HTR-8/SVneo (cell line): ENCODE measurements at places on chromosomes 12 and 14.

DNA sequence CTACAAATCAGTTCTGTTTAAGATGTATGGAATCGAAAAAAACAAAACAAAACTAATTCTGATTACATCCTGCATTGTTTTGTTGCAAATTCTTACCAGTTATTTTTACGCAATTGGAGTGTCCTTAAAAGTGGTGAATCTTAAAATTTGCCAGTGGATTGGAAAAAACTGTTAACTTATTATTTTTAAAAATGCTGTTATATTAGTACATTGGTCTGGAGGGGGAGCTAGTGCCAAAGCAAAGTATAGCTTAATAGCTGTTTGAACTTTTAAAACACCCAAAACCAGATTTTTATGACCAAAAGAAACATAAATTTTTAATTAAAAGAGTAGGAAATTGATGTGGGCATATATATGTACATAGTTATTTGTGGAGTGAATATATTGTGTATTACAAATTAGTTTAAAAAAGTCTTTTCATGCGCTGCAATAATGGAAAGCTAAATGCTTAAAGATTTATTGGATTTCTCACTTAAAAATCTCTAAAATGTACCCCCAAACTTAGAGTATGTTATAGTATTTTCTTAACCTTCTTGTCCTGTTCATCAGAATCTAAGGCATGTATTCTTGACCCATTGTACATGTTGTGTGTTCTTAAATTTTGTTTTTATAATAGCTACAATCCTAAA is 2.5 kb downstream of the FUT8 start:
- peak; percentile 62 for DNase-seq

- DNase-seq, result no peak
These were observed 10.9 kb upstream of the ZNF705A start for GRCh38 chr12:8145754-8146441.

- DNase-seq, result no peak
These were observed 49.2 kb downstream of the ARF6 start for GRCh38 chr14:49942090-49942489.

DNA sequence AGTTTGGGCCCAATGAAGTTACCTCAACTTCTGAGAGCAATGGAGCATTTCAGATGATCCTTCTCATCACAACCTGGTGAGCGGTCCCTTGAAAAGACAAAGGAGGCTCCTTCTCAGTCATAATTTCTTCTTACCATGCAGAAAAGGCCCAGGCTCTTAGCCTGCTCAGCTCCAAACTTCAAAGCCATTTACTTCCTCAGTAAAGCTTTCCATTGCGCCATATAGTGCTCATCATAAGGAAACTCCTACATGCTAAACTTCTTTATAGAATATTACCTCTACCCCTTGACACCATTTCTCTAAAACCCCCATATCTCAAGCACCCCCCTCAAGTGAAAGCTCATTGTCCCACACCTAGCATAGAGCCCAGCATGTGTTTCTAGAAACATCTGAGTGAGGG is 127.1 kb downstream of the GTF2A1 start:
- no peak for DNase-seq

DNA sequence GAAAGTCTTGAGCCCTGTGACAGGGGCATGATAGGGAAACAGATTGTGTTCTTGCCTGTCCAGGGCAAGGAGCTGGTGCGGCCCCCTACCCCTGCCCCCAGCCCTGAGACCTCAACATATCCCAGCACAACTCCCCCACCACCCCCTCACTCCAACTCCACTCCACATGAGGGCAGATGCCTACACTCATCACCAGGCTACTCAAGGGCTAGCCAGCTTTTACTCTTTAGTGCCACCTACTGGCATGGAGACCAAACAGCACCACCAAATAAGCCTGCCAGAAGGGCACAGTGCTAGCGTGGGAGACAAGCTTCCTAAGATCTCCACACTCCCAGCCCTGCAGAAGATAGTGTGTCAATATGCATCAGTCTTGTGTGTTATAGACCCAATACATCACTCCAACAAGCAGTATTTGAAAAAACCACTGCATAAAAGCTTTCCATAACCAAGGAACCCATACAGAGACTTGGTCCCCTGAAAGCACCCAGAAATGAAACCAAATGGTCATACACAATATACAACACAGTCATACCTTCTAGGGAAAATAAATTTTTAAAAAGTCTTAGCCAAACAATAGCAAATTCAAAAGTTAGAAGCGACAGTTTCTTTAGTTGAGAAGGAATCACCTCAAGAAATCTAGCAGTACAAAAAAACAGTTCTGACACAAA is 154.4 kb downstream of the KCNK10 start:
- no peak for DNase-seq

DNA sequence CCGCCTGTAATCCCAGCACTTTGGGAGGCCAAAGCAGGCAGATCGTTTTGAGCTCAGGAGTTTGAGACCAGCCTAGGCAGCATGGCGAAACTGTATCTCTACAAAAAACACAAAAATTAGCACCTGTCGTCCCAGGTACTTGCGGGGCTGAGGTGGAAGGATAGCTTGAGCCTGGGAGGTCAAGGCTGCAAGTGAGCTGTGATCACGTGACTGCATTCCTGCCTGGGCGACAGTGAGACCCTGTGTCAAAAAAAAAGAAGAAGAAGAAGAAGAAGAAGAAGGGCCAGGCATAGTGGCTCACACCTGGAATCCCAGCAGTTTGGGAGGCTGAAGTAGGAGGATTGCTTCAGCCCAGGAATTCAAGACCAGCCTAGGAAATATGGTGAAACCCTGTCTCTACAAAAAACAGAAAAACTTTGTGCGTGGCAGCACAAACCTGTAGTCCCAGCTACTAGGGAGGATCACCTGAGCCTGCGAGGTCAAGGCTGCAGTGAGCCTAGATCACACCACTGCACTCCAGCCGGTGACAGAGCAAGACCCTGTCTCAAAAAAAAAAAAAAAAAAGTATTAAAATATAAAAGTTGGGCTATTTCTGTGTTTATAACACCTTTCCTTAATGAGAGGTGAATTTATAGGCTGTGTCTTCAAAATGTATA is 15.5 kb downstream of the RXYLT1 start:
- no peak for DNase-seq

DNA sequence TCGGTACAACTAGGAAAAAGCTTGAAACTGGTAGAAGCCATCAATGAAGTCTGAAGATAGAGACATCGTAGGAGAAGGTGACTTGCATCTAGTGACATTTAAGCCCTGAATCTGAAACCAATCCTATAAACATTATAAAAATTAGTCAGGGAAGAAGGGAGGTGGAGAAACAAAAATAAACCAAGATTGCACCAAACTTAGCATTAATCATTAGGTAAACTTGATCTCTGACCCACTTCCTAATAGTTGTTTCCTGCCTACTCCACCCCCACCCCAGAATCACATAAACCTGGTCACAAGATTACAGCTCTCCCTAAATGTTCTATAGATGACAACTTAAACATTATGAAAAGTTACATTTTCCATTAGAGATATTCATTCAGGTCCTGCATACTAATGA is 40.4 kb downstream of the TSPAN19 start:
- no peak for DNase-seq

- DNase-seq, result no peak
These were observed 158.9 kb upstream of the PLEKHG7 start for GRCh38 chr12:92543840-92544239.

DNA sequence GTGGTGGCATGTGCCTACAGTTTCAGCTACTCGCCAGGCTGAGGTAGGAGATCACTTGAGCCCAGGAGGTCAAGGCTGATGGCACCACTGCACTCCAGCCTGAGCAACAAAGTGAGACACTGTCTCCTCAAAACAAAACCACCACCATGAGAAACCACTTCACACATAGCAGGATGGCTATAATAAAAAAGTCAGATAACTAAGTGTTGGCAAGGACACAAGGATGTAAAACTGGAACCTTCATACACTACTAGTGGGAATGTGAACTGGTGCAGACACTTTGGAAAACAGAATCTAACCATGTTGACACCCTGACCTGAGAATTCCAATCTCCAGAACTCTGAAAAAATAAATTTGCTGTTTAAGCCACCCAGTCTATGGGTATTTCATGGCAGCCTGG is 67.7 kb downstream of the ACADS start:
- no peak for DNase-seq

DNA sequence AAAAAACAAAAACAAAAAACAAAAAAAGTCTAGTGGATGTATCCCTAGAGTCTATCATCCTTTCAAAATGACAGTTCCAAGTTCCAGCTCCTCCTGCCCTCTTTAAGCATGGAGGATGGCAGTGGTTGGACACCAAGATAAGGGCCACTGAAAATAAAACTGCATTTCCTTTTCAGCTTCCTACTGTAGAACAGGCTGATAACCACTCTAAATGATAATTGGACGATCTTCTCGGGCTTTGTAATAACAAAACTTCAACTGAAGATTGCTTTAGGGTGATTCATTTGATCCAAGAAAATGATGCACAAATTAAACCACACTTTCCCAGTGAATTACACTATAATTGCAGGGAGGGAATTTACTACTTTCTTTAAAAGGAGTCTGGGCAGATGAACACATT is 42.2 kb upstream of the CRACR2A start:
- no peak for DNase-seq

DNA sequence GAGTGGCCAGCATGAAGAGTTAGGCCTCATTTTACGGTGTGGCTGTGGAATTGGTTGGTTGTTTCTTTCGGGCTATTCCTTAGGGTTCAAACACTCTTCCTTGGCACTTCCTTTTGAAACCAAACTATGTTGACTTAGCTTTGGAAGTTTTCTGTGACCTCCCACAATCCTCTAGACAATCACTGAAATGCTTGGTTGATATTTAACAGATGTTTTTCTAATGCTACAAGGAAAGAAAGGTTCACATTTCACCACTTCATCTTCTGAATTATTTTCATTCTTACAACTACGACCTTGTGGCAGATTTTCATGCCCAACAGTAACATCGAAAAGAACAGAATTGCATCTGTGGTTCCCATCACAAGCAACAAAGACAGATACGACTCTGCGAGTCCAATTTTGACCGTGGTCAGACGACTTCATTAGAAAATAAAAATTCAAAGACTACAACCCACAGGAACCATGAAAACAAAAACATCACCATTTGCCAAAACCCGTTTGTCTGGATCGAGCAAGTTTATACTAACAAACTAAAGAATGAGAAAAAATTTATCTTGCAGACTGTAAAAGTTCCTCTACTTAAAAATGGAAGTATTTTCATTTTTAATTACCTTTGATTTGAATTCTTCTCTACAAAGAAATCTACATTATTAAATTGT is 16.9 kb downstream of the PRKAB1 start:
- no peak for DNase-seq

DNA sequence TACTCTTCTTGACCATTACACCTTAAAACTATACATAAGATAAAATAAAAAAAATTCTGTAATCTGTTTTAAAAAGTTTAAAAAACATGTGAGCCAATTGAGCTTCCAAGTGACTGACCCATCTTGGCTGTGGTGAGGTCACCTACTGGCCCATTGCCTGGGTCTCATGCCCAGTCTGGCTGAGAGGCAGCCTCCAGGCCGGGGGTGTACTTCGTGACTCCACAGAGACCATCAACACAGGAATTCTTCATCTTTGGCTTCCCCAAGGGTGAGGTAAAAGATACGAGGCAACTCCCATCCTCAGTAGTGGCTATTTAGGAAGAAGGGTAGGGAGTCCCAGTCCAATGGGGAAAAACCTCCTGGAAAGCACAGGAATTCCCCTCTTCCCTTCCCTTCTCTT is 113.2 kb downstream of the APAF1 start:
- no peak for DNase-seq

GRCh38 chr14:67111022-67111421 is 78.2 kb upstream of the GARIN2 start:
- DNase-seq, result no peak

DNA sequence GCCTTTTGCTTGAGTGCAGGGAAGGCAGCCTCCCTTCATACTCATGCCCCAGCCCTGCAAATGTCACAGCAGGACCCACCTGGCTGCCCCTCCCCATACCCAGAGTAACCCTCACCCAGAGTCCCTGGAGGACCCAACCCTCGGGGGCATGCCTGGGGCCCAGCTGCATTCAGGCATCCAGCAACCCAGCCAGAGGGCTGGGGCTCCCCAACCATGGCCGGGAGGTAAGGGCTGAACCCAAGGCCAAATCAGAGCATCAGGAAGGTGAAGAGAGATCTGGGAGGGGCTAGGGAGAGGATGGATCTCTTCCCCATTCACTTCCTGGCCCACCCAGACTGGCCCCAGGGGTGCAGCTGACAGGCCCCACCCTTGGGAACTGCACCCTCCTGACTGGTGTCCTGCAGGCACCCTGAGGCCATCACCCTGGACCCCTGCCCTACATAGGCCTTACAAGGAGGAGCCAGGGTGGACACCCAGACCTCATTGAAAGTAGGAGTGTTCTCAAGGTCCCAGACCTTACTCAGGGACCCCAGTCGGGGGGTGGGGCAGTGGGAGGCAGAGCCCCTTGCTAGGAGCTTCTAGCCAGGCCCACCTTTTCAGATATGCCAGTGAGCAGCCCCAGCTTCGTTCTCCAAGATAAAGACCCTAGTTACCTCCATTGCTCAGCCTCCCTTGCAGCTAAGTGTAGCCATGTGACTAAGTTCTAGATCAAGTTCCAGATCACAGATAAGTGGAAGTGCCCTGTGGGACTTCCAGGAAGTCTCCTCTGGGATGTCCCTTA is 849 bp upstream of the PLD4 start:
- DNase-seq, result no peak

DNA sequence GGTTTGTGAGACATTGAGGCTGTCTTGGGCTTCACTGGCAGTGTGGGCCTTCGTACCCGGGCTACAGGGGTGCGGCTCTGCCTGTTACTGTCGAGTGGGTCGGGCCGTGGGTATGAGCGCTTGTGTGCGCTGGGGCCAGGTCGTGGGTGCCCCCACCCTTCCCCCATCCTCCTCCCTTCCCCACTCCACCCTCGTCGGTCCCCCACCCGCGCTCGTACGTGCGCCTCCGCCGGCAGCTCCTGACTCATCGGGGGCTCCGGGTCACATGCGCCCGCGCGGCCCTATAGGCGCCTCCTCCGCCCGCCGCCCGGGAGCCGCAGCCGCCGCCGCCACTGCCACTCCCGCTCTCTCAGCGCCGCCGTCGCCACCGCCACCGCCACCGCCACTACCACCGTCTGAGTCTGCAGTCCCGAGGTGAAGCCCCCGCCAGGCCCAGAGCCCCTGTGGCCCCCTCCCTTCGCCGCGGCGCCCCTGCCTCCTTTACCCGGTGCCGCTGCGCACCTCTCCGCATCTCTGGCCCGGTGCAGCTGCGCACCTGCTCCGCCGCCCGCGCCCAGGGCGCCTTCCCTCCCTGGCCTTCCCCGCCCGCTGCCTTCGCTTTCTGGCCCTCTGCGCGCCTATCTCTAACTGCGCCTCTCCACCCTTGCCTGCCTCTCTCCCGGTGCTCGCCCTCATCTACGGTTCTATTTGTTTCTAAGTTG is at the start of gene ENO2:
ENO2 (plus strand) TSS at position 335 of the 701 bp plus-strand sequence. CDS start 1,253 bp downstream, outside the sequence.
- peak; percentile 83 for DNase-seq

GRCh38 chr14:83164016-83164415 is 1630.4 kb upstream of the SEL1L start:
- peak; percentile 34 for DNase-seq

DNA sequence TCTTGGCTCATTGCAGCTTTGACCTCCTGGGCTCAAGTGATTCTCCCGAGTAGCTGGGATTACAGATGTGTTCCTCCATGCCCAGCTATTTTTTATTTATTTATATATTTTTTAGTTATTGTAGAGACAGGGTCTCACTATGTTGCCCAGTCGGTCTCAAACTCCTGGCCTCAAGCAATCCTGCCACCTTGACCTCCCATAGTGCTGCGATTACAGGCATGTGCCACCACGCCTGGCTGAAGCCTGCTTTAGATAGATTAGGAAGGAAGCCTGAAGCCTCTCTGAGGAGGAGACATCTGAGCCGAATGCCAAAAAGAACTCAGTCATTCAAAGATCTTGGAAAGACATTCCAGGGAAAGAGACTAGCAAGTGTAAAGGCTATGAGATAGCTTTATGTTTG is 10.2 kb downstream of the INHBC start:
- DNase-seq, result no peak
